ENCODE measurements at places on chromosomes 2 and 18.

DNA sequence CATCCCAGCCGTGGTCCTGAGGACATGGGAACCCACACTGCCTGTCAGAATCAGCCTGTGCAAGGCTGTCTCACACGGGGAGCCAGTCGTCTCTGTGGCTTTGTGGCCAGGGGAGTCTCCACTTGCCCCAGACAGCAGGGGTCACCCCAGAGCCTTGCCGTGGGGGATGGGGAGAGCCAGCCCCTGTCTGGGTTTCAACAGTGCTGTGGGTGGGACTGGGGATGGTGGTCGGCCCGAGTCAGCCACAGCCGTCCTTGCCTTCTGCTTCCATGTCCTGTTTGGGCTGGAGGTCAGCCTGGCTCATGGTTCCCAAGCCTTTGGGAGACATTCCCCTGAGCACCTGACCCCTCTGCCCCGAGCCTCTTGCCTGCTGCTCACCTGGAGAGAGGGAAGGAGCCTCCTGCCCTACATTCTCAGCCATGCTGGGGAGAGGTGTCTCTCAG lies 19.6 kb downstream of the GPR35 start:
- no peak for DNase-seq

- no peak for DNase-seq
Measured at GRCh38 chr2:160630801-160631590, 137.4 kb upstream of the RBMS1 start.

DNA sequence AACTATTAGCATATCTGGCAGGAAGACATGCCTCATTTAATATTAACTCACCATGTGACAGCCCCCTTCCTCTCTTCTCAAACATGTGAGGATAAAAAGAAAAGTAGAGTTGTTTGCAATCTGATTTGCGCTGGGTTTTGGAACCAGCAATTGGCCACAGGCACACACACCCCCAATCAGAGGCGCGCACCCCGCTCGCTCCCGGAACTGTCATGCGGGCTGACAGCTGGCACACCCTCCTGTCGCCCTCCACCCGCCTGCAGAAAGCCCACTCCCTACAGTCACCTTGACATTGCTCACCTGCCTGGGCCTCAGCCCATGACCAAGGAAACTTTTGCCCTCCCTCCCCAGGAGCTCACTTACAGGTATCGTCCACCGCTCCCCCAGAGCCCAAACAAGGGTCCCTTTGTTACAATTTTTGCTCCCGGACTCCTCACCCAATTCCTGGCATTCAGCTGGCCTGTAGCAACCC lies 1.1 kb downstream of the COBLL1 start:
- peak; percentile 70 for DNase-seq

DNA sequence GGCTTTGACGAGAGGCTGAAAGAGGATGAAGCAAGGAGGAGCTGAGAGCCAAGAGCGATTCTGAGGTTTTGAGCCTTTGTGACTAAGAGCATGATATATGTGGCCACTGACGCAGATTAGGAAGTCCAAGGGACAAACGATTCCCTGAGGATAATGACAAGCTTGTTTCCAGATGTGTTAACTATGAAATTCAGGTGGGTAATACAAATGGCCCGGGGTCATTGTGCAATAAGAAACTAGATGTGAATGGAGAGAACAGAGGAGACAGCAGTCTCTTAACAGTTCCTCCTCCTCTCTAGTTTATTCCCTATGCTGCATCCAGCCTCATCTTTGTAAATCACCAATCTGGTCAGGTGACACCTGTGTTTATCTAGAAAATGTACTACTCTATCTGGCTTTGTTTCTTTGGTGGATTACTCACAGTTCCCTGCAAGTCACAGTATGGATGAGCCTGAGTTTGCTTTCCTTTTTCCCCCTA lies 84.2 kb downstream of the SOCS6 start:
- no peak for DNase-seq

DNA sequence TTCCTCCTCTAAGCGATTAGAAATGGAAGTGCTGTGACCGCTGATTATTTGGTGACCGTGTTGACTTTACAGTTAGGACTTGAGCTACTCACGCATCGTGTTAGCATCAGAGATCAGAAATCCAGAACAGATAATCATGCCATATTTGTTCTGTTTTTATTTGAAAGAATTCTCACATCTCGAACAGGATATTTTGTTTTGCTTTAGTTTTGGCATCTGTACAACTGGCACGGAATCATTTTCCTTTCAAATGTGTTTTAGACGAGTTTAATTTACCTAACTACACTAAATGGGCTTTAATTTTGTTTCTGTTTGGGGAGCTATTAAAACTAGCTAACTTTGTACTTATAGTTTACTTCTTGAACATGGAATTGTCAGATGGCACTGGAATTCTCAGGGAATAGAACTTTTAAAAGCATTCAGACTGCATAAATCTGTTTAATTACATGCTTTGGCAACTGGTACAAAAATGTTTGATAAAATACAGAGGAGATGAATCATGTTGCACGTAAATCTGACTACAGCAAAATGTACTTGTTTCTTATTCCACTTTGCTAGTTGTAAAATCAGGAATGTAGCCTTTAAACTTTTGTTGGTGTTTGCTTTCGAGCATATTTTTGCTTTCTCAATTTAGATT lies 1.4 kb downstream of the ITPRID2 start:
- DNase-seq: no peak

GRCh38 chr2:238397356-238397755 lies 29.4 kb upstream of the ASB1 start:
- no peak for DNase-seq

- DNase-seq: no peak
Measured at GRCh38 chr2:23410596-23410995, 25.6 kb downstream of the KLHL29 start.

DNA sequence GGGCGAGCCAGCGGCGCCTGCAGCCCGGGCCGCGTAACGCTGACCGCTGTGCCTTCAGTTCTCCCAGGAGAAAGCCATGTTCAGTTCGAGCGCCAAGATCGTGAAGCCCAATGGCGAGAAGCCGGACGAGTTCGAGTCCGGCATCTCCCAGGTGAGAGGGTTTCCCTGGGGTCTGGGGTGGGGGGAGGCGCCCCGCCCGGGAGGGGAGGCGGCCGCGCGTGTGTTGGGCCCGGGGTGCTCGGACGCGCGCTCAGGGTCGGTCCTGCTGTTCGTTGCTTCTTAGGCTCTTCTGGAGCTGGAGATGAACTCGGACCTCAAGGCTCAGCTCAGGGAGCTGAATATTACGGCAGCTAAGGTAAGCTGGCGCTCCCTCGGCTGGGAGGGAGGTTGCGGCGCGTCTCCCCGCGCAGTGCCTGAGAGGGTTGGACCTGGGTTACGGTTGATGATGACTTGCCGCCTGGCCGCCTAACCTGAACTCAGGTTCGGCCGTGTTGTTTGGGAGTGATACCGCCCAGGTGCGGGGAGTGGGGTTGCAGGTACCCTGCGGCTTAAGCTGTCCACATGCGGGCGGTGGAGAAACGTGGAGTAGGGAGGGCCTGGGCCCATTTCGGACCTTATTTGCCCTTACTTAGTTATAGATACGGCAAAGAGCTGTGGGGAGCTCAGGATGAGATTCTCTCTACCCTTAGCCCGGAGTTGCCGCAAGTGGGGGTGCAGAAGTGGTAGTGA lies 638 bp downstream of the RPS7 start:
- DNase-seq: no peak
